ENCODE measurements at places on chromosomes 6 and 20.
A peak's percentile ranks its signal among the peaks of the same experiment; 100 is the strongest.

DNA sequence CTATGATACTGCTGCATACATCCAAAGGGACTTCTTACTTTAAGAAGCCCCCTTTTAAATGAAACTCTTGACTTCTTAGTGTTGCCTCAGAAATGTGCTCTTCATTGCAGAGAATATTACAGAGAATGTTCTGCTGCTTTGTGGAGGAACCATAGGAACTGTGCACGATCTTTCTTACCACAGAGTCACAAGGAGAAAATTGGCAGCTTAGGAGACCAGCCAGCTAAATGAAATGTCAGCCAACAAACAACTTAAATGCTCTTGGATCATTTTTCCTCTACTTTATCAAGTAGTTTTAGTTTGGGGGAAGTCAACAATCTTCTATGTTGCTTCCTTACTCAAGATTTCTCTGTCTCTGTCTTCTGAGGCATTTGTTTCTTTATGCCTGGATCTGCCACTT, 125.9 kb upstream of the MLIP start:
- no peak for DNase-seq

DNA sequence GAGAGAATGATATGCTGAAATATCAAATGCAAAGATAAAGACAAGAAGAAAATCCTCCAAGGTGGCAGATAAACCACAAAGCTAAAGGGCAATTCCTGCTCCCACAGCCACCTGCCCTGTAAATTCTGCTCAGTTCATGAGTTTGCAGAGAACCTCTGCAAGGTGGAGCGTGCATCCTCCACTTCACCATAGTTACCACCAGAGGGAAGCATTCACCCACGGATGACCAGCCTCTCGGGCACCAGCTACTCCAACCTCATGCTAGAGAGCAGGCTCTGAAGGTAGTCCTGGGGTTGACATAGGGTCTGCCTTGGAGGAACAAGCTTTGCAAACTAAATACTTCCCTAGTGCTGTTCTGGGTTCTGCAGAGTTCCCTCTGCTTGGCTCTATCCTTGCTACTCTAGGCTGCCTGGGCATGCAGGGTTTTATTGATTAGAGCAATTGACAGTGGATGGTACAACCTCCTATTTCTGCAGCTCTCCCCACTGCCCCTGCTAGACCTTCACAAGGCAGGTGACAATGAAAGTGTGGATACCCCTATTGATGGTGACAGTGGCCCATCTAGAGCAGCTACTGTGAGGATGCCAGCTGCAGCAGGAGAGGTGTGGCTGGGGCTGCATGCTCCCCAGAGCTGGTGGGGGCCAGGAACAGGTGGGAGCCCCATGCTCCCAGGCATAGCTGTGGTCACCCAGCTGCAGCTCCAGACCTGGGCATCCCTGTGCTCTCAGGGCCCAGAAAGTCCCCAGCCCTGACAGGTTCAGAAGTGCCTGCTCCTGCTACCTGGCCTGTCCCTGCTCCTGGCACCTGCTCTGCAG, 51.1 kb downstream of the GGTLC1 start:
- DNase-seq = peak; percentile 41

DNA sequence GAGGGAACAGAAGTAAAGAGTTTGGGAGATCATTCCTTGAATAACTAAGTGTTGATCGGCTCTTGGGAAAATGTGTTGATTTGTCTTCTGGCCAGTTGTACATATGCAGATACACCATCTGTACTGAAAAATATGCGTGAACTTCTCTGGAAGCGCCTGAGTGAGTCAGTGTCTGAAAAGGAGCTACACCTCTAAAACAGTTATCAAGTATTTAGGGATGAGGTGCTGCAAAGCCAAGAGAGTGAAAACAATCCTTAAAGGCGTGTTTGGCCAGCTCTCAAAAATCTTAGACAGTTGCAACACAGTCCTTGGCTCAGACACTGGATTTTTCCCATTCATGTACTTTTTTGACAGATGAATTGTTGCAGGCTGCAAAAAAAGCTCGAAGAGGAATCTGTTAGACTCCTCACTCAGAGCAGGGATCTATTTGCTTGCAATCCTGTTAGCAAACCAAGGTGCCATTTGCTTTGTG, 61.3 kb downstream of the BMP6 start:
- DNase-seq = peak; percentile 51

- no peak for DNase-seq
Observed at GRCh38 chr6:21840428-21840827, 246.9 kb downstream of the SOX4 start.

- no peak for DNase-seq
Observed at GRCh38 chr6:42841844-42842584, 37.4 kb upstream of the RPL7L1 start.

- no peak for DNase-seq
Observed at GRCh38 chr20:52731093-52731492, 241.1 kb upstream of the TSHZ2 start.

GRCh38 chr6:164005004-164005711, 590.6 kb downstream of the QKI start:
- no peak for DNase-seq

DNA sequence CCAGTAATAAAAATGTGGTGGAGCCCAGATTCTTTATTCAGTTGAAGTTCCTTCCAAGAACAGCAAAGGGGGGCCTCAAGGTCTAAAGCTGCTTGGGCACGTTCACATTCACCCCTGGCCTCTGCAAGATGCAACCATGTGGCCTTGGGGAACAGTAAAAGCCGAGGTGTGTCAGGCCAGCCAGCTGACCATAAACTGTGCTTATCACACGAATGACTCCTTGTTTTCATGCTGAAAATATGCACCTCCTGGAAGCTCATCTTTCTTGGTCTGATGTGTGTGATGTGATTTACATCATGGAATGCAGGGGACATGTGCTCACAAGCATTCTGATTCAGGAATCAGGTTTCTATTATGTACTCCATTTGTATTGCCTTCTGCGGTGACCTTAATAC, 211.6 kb upstream of the MARCKS start:
- DNase-seq = no peak

GRCh38 chr6:108114841-108115597, 40.5 kb upstream of the OSTM1 start:
- DNase-seq = peak; percentile 92

DNA sequence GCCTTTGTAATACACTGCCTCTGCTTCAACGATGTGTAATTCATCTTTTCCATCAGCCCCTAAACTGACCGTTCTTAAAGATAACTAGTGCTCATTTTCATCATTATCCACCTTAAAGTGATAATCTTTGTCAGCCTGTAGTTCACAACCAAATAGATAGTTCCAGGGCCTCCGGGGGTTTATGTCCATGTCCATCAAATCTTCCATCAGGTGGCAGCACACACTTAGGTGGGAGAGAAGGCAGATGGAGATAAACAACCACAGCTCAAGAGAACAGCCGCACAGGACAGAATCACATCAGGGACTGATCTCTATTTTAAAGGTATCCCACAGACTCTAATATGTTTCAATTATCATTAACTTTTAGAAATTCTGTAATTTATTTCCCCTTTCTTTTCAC, 90.9 kb downstream of the LMBRD1 start:
- no peak for DNase-seq

GRCh38 chr6:61200444-61200843, 1085.6 kb downstream of the KHDRBS2 start:
- no peak for DNase-seq

DNA sequence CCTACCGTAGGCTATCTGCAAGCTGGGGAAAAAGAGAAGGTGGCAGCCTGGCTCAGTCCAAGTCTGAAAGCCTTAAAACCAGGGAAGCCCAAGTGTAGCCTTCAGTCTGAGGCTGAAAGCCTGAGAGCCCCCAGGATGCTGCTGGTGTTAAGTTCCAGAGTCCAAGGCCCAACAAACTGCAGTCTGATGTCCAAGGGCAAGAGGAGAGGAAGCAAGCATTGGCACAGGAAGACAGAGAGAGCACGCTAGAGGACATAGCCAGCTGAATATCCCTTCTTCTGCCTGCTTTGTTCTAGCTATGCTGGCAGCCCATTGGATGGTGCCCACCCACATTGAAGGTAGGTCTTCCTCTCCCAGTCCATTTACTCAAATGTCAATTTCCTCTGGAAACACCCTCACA, 12.1 kb upstream of the L3MBTL1 start:
- no peak for DNase-seq

- peak; percentile 86 for DNase-seq
Observed at GRCh38 chr6:137291441-137291840, 72.3 kb upstream of the IFNGR1 start.

DNA sequence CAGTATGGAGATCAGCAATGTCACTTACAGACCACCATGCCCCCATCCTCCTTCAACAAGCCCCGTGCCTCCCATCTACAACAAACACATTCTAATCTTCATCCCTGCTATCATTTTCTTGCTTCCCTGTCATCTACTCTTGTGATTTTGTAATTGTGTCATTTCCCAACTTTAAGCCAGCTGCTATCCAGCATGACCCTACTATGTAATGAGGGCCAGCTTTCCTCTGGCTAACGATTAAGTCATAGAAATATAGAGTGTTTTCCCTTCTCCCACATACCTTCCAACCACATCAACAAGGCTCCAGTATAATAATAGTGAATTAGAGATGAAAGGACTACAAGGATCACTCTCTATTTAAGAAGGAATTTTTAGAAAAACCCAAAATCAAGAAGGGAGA, 607.0 kb downstream of the TENT5A start:
- no peak for DNase-seq

GRCh38 chr6:6315660-6316059, 4.8 kb downstream of the F13A1 start:
- no peak for DNase-seq

DNA sequence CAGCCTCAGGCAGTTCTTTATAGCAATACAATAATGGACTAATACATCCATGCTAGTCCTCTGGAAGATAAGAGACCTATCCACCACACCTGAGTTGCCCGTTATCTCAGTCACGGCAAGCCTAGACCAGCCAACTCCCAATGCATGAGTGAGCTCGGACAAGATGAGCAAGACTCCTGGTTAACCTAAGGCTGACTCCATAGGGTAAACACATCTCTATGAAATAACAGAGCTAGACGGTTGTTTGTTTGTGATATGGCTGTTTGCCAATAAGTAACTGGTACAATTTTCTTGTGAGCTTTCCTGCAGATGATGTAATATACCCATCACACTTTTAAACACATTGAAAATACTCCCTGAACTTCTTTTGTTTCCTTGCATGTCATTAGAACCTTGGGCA, 70.6 kb upstream of the PHACTR1 start:
- DNase-seq = no peak

GRCh38 chr6:145372671-145373151, 362.6 kb downstream of the EPM2A start:
- DNase-seq = no peak

- no peak for DNase-seq
Observed at GRCh38 chr6:40437631-40438030, 149.5 kb downstream of the LRFN2 start.

- DNase-seq = no peak
Observed at GRCh38 chr6:155417454-155417853, 38.2 kb downstream of the NOX3 start.
